ENCODE measurements at places on chromosomes 13 and 19. TPM values are rescaled to one million over a fixed set of nuclear protein-coding genes. Genes with fewer than 3 reads are reported as not detected.

Gene C13orf46
- 0.16 TPM for total RNA-seq

DNA sequence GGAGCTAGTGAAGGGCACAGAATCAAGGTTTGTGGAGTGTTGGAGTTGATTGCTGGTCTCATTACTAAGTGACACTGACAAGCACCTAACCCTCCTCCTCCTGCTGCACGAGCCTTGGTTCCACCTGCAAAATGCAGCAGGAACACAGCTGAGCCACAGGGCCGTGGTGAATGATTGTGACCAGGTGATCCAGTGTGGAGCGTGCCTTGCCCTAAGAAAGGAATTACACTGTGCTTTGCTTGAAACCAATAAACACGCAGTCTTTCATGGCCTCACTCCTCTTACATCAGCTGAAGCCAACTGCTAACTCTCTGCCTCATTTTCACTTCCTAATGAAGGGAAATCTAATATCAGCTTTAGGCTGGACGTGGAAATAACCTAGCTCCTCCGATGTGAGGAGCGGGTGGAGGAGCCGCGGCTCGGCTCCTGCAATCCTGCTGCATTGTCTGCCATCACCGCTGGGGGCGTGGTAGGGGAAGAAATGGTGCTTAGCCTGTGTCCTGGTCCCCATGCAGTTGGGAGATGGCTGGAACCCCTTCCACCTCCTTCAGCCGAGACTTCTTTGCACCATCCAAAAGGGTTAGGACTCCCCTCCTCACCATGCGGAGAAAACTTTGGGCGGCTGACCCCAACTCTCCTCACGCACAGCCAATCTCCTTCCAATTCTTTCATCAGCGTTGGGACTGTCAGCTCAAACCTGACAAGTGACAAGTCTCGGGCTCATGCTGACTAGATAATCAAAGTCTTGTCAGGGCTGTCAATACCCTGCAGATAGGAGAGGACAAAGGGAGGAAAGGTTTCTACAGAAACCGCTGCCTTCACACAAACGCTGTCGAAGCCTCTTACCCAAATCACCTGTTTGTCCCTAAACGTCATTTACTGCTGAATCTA is 427.9 kb downstream of the ZNF536 start:
- DNase-seq, result no peak

GRCh38 chr13:47399599-47399998 is 502.7 kb upstream of the HTR2A start:
- DNase-seq, result no peak

DNA sequence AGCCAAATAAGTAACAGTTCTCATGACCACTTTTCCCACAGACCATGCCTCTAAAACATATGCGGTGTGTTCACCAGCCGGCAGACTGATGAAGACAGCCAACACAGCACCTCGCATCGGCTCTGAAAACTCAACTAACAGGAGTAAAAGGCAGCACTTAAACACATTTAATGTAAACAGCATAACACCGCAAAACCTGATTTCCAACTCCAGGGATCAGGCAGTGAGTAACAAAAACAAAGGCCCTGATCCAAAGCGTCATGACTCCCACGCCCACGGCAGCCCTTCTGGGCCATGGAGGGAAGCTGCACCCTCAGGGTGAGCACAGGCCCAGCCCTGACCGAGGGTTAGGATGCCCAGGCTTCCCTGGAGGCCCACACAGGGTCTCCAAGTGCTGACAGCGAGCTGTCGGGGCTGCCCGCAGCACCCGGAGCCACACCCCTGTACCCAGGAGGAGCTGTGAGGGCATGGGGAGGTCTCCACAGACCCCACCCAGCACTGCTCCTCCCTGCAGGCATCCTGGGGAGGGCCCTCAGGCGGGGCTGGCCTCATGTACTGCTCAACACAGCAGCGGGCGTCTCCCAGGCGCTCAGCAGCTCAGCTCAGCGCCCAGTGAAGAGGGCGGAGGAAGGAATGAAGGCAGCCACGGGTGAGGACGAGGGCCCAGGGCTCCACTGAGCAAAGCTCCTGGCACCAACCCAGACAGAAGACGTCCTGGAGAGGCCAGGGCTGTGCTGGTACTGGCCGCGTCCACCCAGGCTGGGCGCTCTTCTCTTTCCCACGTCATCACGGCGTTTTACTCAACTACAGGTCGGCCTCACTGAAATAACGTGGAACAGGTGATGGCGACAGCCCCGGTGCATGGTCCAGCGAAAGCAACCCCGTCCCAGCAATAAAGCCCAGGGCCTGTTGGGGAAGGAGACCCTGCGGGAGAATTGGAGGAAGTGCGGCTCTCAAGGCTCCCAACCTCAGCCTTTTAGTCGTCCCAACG is 53.7 kb downstream of the RASA3 start:
- DNase-seq, result no peak

GRCh38 chr19:30852168-30852567 is 480.0 kb downstream of the ZNF536 start:
- DNase-seq, result no peak

- no peak for DNase-seq
Observed at GRCh38 chr13:97231118-97231828, 9.1 kb downstream of the MBNL2 start.

DNA sequence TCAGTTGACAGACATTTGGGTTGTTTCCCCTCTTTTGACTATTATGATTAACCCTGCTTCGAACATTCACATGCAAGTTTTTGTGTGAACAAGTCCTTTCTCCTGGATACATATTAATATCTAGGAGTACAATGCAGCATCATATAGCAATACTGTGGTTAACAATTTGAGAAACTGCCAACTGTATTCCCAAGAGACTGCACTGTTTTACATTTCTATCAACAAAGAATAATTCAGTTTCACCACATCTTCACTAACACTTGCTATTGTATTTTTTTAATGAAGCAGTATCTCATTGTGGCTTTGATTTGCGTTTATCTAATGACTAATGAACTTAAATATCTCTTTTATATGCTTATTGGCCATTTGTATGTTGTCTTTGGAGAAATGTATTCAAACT is 184.6 kb upstream of the NBEA start:
- no peak for DNase-seq

GRCh38 chr19:15015946-15016542 is 33.2 kb upstream of the CASP14 start:
- no peak for DNase-seq

Gene PIH1D1
- total RNA-seq, result 58.0 TPM

DNA sequence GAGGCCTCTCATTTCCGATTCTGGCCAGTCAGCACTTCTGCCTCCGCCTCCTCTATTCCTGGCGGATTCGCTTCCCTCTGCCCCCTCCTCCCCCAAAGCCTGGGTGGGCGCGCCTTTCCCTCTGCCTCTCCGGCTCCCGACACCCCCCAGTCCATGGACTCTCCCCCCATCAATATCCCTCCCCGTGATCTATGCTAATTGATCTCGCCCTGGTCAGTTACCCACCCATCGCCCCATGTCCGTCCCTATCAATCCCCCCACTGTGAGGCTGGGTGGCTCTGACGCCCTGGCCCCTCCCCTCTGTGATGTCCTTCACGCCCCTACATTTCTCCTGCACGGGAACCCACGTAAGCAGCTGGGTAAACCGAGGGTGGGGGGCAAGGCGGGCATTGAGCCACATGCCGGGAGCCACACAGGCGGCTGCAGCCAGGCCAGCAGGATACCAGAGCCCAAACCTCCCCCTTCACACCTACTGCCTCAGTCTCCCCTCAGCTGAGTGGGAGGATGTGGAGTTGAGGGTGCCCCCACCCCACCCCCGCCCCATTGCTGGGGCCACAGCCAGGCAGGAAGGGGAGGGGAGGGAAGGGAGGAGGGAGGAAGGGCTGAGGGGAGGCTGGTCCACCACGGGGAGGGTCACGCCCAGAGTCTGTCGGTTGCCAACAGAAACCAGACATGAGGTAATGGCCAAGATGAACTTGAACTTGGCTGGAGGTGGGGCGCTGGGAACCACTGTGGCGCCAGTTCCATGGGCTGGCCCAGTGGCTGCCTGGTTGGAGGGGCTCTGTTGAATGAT is 21.0 kb downstream of the SMIM24 start:
- no peak for DNase-seq

- no peak for DNase-seq
Observed at GRCh38 chr13:97542102-97542685, 108.2 kb downstream of the RAP2A start.

- no peak for DNase-seq
Observed at GRCh38 chr13:99378985-99379733, 72.0 kb upstream of the GPR183 start.

Gene IGSF23
- total RNA-seq, result not detected

Gene ACP5
- total RNA-seq, result 0.78 TPM

DNA sequence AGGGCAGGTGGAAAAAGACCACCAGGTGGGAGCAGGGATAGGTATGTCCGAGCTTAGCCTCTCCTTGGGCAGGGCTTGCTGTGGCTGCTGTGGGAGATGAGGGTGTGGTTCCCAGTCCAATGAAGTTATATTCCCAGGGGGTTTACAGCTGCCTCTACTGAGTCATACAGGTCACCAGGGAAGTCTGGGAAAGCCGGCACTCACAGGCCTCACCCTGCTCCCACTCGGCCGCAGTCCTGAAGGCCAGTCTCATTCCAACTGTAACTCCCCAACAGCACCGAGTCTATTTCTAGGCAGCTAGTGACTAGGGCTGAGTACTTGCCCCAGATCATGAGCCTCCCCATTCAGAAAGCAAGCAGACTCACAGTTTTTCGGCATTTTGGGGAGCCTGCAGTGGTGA is 77.1 kb downstream of the FNDC3A start:
- DNase-seq, result no peak

Gene RASAL3
- 0.47 TPM for total RNA-seq

GRCh38 chr13:112010714-112011113 is 56.2 kb upstream of the SOX1 start:
- DNase-seq, result no peak

Gene ANGPTL4
- total RNA-seq, result 0.94 TPM

DNA sequence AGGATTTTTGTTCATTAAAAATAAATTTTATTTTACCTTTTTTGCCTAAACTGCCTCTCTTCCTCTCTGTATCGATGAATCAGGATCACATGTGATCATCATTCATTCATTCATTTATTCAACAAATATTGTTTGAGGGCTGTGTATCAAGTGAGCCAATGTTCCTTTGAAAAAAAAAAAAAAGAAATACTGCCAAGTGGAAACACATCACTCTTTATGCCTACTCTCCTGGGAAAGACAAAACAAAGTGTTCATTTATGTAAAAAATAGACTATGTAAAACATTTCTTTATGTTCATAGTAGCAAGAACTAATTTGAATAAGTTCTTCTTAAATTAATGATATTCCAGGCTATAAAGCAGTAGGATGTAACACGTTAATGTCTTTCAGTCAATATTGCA is 233.1 kb downstream of the POSTN start:
- no peak for DNase-seq

- DNase-seq, result no peak
Observed at GRCh38 chr13:74204602-74205312, 70.6 kb upstream of the KLF12 start.

- no peak for DNase-seq
Observed at GRCh38 chr19:33382982-33383381, 9.5 kb downstream of the CEBPG start.

Measured in occipital lobe (tissue), 3 donors.